ENCODE measurements at places on chromosomes 5 and 9.

DNA sequence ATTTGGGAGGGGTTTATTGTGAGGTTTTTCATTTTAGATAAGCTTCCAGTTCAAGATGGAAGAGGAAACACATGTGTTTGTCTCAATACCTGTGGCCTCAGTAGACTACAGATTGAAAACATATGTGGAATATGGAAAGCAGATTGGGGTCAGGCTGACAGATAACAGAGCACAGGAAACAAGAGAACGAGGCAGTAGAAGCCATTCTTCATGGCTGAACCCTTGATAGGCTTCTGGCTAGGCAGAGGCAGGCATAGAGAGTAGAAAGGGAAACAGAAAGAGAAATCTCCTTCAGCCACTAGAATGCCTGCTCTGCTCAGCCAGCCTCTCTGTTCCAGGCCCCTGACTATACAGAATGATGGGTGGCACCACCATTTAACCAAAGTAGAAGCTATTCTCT, 152.5 kb downstream of the MUSK start:
- DNase-seq, result no peak

GRCh38 chr9:132585954-132586829, 3.8 kb downstream of the BARHL1 start:
- no peak for DNase-seq

DNA sequence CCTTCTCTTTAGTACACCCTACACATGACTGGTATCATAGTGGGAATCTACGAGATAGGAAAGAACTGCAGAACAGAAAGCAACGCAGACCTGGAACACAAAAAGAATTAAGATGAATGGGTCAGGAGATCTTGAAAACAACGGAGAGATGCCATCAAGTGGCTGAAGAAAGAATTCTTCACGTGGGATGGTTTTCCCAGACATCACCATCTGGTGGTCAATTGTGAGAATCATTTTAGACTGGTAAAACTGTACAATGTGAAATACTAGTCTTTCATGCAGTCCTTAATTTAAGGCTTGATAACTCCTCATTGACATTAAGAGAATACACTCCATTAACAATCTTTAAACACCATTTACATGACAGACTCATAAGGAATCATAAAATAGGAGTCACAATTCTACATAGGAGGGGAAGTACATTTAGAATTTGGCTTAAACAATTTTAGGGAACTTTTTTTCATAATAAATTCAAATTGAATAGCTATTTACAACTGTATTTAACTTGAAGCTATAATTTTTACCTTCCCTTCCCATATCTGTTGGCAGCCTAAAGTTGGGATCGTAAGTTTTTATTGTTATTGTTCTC, 128.4 kb upstream of the TRPM3 start:
- DNase-seq, result peak; percentile 75

GRCh38 chr9:5580650-5581049, 48.3 kb upstream of the RIC1 start:
- DNase-seq, result no peak

- DNase-seq, result no peak
Measured at GRCh38 chr9:13939701-13940490, 374.0 kb downstream of the NFIB start.

- peak; percentile 62 for DNase-seq
Measured at GRCh38 chr5:139275956-139276355, 17.6 kb upstream of the MATR3 start.

- no peak for DNase-seq
Measured at GRCh38 chr9:99375481-99375880, 153.4 kb downstream of the SEC61B start.
